Eye (tissue), 1 donor: ENCODE measurements at places on chromosomes 4 and X.

DNA sequence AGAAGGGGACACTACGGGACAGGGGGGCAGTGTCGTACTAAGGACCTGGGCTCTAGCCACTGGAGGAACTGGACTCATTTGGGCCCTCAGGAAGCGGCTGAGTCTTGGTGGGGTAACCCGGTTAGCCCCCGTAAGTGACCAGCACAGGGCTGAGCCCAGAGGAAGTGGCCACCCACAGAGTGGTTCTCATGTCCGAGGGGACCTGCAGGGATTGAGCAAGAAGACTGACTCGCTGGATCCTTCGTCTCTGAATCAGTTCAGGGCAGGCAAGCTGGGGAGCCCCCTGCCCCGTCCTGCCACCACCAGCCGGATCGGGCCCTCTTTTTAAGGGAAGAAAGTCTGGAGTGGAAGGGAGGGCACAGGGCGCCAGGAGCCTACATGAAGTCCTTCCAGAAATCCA lies 719 bp upstream of the BGN start:
- no peak for DNase-seq

DNA sequence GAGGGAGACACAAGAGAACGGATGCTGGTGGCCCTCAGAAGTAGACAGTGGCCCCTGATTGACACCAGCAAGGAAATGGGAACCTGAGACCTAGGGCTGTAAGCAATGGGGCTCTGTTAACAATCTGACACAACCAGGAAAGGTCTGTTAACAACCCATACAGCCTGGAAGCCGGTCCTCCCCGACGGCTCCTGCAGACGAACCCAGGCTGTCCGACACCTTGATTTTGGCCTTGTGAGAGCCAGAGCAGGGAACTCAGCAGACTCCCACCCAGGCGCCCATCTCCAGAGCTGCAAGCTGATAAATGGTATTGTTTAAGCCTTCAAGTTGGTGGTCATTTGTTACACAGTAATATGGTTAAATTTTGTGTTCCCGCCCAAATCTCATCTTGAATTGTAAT lies 10.2 kb upstream of the CYTL1 start:
- no peak for DNase-seq

- no peak for DNase-seq
Measured at GRCh38 chr4:68372588-68372987, 22.7 kb upstream of the YTHDC1 start.

- no peak for DNase-seq
Measured at GRCh38 chr4:36255577-36255976, 11.3 kb upstream of the ARAP2 start.

DNA sequence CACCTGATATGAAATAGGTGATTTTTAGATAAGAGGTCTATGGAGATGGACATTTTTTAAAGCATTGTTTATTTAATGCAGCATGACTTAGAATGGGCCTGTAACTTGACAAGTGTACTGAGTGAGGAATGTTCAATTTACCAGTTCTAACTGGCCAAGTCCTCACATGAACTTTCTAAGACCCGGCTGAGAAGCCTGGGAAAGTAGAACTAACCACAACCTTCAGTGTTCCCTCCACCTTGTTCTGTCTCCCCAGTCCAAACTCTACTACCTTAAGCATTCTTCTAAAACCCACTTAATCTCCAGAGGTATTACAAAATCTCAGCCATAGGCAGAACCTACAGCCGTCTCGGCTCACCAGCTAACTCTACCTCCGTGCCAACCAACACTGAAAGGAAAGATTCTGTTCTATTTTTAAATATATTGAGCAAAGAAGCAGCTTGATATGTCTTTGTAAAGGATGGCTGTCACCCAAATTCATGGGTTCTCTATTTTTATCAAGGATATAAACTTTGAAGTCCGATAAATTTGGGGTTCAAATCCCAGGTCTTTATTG lies 6.8 kb downstream of the PPARGC1A start:
- no peak for DNase-seq

- no peak for DNase-seq
Measured at GRCh38 chr4:150001815-150002214, 76.4 kb upstream of the DCLK2 start.

DNA sequence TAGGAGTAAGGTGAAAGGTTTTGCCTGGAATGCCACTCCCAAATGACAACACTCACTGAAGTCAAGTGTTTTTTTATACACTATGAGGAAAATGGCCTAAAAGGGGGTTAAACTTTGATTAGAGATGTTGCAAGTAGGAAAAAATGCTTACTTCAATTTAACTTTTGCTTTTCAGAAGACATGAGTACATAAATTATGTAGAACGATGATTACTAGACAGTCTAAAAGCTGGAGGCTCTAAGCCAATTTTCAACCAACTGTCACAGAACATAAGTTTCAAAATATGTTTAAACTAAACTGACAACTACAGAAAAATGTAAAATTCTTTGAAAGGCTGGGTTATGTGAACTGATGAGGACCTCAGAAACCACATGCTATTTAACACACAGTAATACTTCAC lies 83.4 kb downstream of the SHISA3 start:
- DNase-seq = peak; percentile 86

GRCh38 chr4:54227256-54228055 lies 1.6 kb upstream of the PDGFRA start:
- peak; percentile 91 for DNase-seq

GRCh38 chr4:125319311-125319710 lies 4.6 kb downstream of the FAT4 start:
- peak; percentile 41 for DNase-seq

GRCh38 chr4:174135936-174136406 lies 147.5 kb downstream of the FBXO8 start:
- peak; percentile 78 for DNase-seq

DNA sequence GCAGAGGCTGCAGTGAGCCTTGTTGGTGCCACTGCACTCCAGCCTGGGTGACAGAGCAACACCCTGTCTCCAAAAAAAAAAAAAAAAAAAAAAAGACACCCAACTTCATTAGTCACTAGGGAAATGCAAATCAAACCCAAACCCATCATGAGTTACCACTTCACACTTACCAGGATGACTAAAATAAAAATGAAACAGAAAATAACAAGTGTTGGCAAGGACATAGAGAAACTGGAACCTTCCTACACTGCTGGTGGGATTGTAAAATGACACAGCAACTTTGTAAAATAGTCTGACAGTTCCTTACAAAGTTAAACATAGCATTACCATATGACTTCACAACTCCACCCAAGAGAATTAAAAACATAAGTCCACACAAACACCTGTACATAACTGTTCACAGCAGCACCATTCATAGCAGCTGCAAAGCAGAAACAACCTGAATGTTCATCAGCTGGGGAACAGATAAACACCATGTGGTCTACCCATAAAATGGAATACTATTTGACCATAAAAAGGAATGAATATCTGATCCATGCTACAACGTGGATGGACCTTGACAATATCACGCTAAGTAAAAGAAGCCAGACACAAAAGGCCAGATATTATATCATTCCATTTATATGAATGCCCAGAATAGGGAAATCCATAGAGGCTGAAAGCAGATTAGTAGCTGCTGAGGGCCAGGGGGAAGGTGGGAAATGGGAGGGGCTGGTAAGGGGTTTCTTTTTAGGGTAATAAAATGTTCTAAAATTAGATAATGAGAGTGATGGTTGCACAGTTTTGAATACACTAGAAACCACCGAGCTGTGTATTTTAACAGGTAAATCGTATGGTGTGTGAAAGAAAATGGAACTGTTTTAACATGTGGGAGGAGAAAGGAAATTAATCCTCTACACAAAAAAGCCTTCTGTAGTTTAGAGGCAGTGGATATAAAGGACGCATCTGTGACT lies 18.3 kb downstream of the CD99L2 start:
- DNase-seq = no peak

DNA sequence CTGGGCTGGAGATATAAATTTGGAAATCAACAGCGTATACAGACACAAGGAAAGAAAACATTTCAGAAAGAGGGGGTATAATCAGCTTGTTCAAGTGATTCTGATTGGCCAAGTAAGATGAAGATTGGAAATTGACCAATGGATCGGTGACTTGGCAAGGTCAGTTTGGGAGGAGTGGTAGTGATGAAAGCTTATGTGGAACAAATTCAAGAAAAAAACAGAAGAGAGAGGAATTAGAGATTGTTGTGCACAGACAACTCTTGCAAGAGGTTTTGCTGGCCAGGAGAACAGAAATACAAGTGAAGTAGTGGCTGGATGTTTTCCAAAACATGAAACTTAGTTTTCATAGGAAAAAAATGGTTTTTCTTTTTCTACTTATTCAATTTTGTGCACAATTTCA lies 16.3 kb downstream of the CD38 start:
- DNase-seq = peak; percentile 8

DNA sequence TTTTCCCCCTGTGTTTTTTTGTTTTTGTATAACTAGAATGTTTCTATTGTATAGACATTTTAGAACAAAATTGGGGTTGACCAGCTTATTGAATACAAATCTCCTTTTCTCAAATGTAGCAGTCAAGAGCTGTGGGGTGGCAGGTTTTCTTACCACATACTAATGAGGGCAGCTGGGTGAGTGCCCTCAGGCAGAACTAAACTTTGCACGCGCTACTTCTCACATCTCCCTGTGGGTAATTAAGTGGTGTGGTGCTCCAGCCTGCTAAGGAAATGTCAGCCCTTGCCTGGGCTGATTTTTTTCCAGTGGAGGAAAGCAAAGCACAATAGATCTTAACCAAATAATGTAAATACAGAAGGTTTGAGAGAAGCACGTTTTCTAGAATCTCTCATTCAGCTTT lies 717.6 kb upstream of the TENM3 start:
- peak; percentile 93 for DNase-seq

GRCh38 chrX:42237956-42238355 lies 314.6 kb upstream of the CASK start:
- DNase-seq = no peak

DNA sequence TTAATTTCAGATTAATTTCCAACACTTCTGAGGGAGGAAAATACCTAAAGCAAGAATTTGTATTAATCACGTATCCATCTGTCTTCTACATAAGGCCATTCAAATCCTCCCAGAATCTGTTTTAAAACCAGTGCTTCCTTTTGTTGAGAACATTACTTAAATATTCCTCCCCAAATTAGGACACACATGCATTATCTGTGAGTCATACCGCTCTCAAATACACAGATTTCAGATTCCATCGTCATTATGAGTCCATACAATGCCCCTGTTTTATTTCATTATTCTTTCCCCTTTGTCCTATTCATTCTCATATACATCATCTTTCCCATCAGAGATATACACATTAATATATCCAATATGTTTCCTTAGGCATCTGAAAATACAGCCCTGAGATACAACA lies 57.3 kb upstream of the PRSS12 start:
- no peak for DNase-seq

- no peak for DNase-seq
Measured at GRCh38 chrX:18789916-18790315, 82.5 kb downstream of the PPEF1 start.

- no peak for DNase-seq
Measured at GRCh38 chr4:184417802-184418511, 56.4 kb downstream of the IRF2 start.

DNA sequence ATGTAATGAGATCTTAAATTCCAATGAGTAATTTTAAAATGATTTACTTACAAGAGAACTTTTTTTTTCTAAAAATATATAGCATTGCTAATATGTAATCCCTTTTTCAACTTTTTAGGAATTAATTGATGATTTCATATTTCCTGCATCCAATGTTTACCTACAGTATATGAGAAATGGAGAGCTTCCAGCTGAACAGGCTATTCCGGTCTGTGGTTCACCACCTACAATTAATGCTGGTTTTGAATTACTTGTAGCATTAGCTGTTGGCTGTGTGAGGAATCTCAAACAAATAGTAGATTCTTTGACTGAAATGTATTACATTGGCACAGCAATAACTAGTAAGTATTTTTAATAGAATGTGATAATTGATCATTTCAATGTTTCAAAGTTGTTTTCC lies 113.2 kb downstream of the USP9X start:
- DNase-seq = no peak

DNA sequence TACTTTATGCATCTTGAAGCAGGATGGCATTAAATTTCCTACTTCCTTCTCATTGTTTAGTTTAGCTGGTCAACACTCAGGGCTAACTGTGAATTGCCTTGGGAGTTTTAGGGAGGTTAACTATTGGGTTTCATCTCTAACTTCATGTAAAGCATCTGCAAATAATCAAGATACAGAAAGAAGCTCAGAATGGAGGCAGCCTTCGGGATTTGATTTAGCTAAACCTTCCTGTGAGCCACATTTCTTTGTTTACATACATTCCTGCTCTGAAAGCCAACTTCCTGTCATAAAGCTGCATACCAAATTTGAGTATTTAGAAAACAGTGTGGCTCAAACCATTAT lies 131.7 kb upstream of the PCDH18 start:
- peak; percentile 79 for DNase-seq

GRCh38 chr4:3355266-3355748 lies 62.5 kb downstream of the RGS12 start:
- DNase-seq = no peak

GRCh38 chr4:186067757-186068385 lies 1.1 kb upstream of the TLR3 start:
- DNase-seq = peak; percentile 57

GRCh38 chrX:2767631-2768455 lies 16.0 kb downstream of the XG start:
- peak; percentile 51 for DNase-seq

GRCh38 chr4:146976145-146976544 lies 30.5 kb upstream of the TTC29 start:
- DNase-seq = peak; percentile 10

DNA sequence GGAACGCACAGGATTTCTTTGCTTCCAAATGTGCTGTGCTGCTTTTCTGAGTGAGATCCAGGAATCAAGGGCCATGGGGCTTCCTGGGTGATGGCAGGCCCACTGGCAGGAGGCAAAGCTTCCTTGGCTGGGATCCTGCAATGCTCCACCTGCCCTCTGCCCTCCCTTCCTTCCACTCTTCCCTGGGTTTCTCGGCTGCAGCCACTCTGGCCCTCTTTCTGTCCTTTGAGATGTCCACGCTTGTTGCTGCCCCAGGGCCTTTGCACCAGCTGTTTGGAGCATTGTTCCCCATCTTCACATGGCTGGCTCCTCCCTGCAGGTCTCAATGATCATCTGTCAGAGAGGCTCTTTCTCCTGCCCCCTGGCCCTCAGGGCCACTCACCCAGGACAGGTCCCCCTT lies 78.9 kb downstream of the PSAPL1 start:
- DNase-seq = no peak

DNA sequence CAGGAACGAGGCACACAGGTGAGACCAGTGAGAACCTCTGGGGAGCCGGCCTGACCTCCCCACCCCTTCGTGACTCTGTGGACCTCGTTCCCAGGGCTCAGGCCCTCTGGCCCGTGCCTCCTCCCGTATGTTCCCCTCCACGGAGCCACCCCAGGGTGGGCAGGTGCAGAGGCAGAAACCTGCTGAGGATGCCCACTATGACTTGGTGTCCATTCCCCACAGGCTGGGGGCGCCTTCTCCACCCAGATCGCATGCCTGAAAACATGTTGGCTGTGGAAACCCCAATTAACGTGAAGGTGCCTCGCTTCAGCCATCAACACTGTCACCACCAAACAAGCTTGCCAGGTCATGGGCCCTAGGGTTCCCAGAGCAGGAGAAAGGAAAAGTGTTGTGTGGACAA lies 27.0 kb downstream of the BLOC1S4 start:
- DNase-seq = no peak

- no peak for DNase-seq
Measured at GRCh38 chr4:3384391-3384770, 57.4 kb upstream of the HGFAC start.

GRCh38 chr4:109211671-109212070 lies 90.8 kb downstream of the COL25A1 start:
- DNase-seq = no peak
